Pancreas (tissue), 10 donors: ENCODE measurements at places on chromosomes 5 and 9. TPM values are rescaled to one million over a fixed set of nuclear protein-coding genes. Genes with fewer than 3 reads are reported as not detected.

ARHGEF39 gene
- polyA plus RNA-seq: 2.0 TPM

GRCh38 chr9:68983522-68984424 is 30.1 kb downstream of the PRKACG start:
- no peak overlapping the region for H3K4me3 ChIP-seq
- no peak for DNase-seq
- no peaks in the 10 kb centered on the region for H3K36me3 ChIP-seq
- peaks cover 18% of the 10 kb centered on the region for H3K4me1 ChIP-seq
- H3K27me3 ChIP-seq: no peaks in the 10 kb centered on the region

PLAC8L1 gene
- 0.87 TPM for polyA plus RNA-seq

SLC25A2 gene
- not detected for polyA plus RNA-seq

DNA sequence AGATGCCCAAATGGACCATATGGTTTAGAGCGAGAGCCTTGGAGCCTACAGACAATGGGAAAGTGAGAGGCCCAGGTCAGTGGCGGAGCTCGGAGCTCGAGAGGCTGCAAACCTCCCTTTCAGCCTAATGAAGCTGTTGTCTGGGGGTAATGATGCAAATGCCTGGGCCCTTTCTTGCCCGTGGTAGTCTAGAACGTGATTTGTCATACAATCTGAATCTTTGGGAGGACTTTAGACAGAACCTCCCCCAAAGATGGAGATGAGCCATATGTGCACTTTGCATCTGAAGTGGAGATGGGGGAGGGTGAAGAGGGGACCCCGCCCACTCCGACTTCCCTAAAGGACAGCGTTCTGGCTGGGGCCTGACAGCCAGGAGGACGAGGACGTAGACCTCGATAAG is 10.3 kb upstream of the NEUROG1 start:
- no peaks in the 10 kb centered on the region for H3K36me3 ChIP-seq
- H3K27me3 ChIP-seq: no peaks in the 10 kb centered on the region
- H3K27ac ChIP-seq: no peak overlapping the region
- no peak overlapping the region for H3K4me3 ChIP-seq
- no peak for DNase-seq

GRCh38 chr5:39808656-39809055 is 383.9 kb upstream of the DAB2 start:
- no peak overlapping the region for H3K27ac ChIP-seq
- no peaks in the 10 kb centered on the region for H3K4me1 ChIP-seq
- DNase-seq: no peak
- no peaks in the 10 kb centered on the region for H3K27me3 ChIP-seq
- no peak overlapping the region for H3K4me3 ChIP-seq

GRCh38 chr5:55149308-55149795 is 10.6 kb upstream of the GPX8 start:
- no peak overlapping the region for H3K4me3 ChIP-seq
- no peak for DNase-seq
- no peaks in the 10 kb centered on the region for H3K27me3 ChIP-seq
- H3K27ac ChIP-seq: no peak overlapping the region
- H3K36me3 ChIP-seq: no peaks in the 10 kb centered on the region

DNA sequence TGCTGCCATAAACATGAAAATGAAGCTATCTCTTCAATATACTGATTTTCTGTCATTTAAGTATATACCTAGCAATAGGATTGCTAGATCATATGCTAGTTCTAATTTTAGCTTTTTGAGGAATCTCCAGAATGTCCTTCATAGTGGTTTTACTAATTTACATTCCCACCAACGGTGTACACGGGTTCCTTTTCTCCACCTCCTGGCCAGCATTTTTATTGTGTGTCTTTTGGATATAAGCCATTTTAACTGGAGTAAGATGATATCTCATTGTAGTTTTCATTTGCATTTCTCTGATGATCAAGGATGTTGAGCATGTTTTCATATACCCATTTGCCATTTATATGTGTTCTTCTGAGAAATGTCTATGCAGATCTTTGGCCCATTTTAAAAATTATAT is 446.5 kb downstream of the GABRG2 start:
- H3K36me3 ChIP-seq: no peaks in the 10 kb centered on the region
- H3K27ac ChIP-seq: no peak overlapping the region
- no peak for DNase-seq
- H3K27me3 ChIP-seq: no peaks in the 10 kb centered on the region
- H3K4me1 ChIP-seq: no peaks in the 10 kb centered on the region

SNCAIP gene
- 0.49 TPM for polyA plus RNA-seq

FOXB2 gene
- not detected for polyA plus RNA-seq

DNA sequence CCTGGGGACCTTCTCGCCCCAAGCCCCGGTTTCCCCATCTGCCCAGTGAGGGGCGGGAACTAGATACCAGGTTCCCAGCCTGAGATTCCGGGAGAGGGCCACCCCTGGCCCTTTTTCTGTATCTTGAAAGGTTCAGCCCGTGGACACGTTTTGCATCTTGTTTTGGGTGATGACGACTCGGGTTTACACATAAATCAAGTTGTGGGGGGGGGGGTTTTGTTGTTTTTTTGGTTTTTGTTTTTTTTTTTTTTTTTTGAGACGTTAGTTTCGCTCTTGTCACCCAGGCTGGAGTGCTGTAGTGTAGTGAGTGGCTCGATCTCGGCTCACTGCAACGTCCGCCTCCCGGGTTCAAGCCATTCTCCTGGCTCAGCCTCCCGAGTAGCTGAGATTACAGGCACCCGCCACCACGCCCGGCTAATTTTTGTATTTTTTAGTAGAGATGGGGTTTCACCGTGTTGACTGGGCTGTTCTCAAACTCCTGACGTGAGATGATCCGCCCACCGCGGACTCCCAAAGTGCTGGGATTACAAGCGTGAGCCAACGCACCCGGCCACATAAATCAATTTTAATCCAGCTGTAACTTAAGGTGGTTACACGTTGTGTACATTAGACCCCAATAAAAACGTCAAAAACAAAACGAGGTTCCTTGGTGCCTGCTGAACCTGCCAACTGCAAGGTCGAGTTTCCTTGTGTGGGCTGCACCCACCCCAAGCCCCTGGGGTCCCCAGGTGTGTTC is 1.1 kb upstream of the BRD3 start:
- H3K4me3 ChIP-seq: peak overlapping the region; percentile 61
- H3K27ac ChIP-seq: peak overlapping the region; percentile 94
- no peak for DNase-seq
- no peaks in the 10 kb centered on the region for H3K36me3 ChIP-seq
- no peaks in the 10 kb centered on the region for H3K27me3 ChIP-seq
- no peaks in the 10 kb centered on the region for H3K4me1 ChIP-seq

- H3K36me3 ChIP-seq: no peaks in the 10 kb centered on the region
- peak within 1 kb of the TSS; percentile 96 for H3K27ac ChIP-seq
- H3K4me1 ChIP-seq: peaks cover 12% of the 10 kb centered on the region
- H3K27me3 ChIP-seq: no peaks in the 10 kb centered on the region
- DNase-seq: peak; percentile 78
These were observed at the start of gene GPR150 for GRCh38 chr5:95620030-95620869. Gene GPR150, plus strand, starts transcription at chr5:95620087. Its CDS starts 189 bp downstream, at chr5:95620276.

MYOT gene
- 0.34 TPM for polyA plus RNA-seq

GRCh38 chr9:16484744-16485143 is 385.7 kb downstream of the BNC2 start:
- DNase-seq: no peak
- H3K4me1 ChIP-seq: no peaks in the 10 kb centered on the region
- no peaks in the 10 kb centered on the region for H3K36me3 ChIP-seq
- no peak overlapping the region for H3K4me3 ChIP-seq
- no peak overlapping the region for H3K27ac ChIP-seq

PIP5KL1 gene
- polyA plus RNA-seq: 0.80 TPM

DNA sequence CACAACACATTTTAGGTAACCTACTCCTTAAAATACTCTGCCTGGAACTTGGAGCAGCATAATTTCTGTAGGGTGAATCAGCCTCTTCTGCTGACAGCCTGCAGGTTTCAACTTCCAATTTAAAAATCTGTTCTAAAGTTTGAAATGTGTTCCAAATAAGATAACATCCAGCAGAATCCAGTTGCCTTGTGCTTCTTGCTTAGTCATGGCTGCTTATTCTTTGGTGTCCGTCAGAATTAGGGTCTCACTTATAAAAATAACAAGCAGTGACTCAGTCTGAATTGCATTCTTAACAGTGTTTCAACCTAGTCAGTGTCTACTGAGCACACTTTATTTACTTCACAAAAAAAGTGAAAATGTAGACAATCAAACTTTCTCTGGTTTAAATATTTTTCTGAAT is 3.7 kb downstream of the CDH6 start:
- no peak overlapping the region for H3K4me3 ChIP-seq
- DNase-seq: no peak
- peaks cover 10% of the 10 kb centered on the region for H3K4me1 ChIP-seq
- no peaks in the 10 kb centered on the region for H3K27me3 ChIP-seq
- no peak overlapping the region for H3K27ac ChIP-seq
- H3K36me3 ChIP-seq: no peaks in the 10 kb centered on the region

AIF1L gene
- polyA plus RNA-seq: 4.0 TPM

DNA sequence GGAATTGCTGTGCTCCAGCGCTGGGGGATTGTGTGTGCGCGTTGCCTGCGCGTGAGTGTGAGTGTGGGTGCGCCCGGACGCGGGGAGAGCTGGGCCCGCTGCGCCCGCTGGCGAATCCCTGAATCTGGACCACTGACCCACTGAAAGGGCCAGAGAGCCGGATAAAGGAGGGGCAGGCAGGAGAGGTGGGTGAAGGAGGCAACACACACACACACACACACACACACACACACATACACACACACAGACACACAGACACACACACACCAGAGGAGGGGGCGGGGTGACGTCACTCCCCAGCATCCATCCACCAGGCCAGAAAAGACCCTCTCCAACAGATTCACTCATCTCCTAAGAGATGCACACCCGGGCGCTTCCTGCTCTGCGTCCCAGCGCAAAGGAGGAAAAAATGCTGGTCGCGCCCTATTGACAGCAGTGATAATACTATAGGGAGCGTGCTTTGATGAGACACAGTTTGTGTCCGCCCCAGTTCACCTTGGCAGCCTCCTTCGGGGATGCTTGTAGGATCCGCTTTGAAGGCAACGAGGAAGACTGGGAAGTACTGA is 1059.1 kb upstream of the DMAC1 start:
- no peaks in the 10 kb centered on the region for H3K4me1 ChIP-seq
- DNase-seq: no peak
- no peaks in the 10 kb centered on the region for H3K36me3 ChIP-seq
- H3K4me3 ChIP-seq: no peak overlapping the region
- H3K27me3 ChIP-seq: peaks cover 16% of the 10 kb centered on the region
- no peak overlapping the region for H3K27ac ChIP-seq

DNA sequence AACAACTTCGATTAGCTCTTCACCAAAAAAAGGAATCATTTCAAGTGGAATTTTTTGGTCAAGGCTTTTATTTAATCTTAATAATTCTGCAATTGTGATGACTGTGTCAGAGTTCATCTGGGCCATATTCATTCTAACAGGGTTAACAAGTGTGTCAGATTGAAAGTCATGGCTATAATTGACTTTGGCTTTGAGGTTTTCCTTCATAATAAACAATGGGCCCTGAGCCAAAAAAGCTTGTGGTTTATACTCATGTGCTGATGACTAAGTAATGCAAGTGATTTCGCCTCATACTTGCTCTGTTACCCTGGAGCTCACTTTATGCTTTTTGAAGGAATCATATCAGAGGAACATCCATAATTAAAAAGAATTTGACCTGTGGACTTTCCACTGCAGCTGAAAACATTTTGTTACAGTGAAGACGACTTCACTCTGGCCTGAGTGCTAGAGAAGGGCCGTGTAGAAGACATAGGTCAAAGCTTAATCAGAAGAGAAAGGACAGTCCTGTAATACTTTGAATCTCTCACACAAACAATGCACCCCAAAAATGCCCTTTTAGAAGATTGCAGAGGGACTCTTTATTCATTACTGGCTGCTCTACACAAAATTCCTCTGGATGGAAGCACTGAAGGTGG is 101.7 kb downstream of the GDNF start:
- no peak for DNase-seq
- no peaks in the 10 kb centered on the region for H3K36me3 ChIP-seq
- H3K27ac ChIP-seq: no peak overlapping the region
- no peaks in the 10 kb centered on the region for H3K27me3 ChIP-seq
- no peaks in the 10 kb centered on the region for H3K4me1 ChIP-seq

- H3K4me3 ChIP-seq: no peak overlapping the region
- no peak for DNase-seq
- H3K27me3 ChIP-seq: no peaks in the 10 kb centered on the region
- H3K36me3 ChIP-seq: no peaks in the 10 kb centered on the region
These were observed 10.5 kb downstream of the DOCK2 start for GRCh38 chr5:169647566-169647965.

DNA sequence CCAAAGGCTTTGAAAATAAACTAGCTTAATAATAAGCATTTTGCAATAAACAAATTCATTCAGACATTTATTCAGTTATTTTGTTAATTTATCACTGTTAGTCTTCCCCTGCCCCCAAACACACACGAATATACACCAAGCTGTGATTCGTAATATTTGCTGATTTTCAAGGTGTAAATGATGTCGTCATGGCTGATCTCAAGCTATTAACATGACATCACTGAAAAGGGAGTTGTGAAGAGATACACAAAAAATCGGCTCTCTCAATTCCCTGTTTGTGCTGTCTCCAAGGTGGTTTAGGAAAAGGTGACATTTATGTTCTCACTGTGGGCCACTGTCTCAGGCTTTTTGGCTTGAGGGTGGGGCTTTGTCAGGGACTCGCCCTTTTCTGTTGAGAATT is 413.3 kb downstream of the CDH9 start:
- no peak overlapping the region for H3K4me3 ChIP-seq
- DNase-seq: no peak
- no peaks in the 10 kb centered on the region for H3K27me3 ChIP-seq
- no peaks in the 10 kb centered on the region for H3K36me3 ChIP-seq

- no peaks in the 10 kb centered on the region for H3K36me3 ChIP-seq
- no peak overlapping the region for H3K27ac ChIP-seq
- H3K4me3 ChIP-seq: no peak overlapping the region
- no peak for DNase-seq
- no peaks in the 10 kb centered on the region for H3K4me1 ChIP-seq
These were observed 507.8 kb downstream of the MAT2B start for GRCh38 chr5:164013077-164013670.

- no peak for DNase-seq
- no peak overlapping the region for H3K4me3 ChIP-seq
- H3K27ac ChIP-seq: no peak overlapping the region
- no peaks in the 10 kb centered on the region for H3K36me3 ChIP-seq
- no peaks in the 10 kb centered on the region for H3K4me1 ChIP-seq
These were observed 12.6 kb downstream of the JAK2 start for GRCh38 chr9:4997631-4998030.

GRCh38 chr5:141514330-141515133 is 25.7 kb downstream of the PCDHGC5 start:
- no peaks in the 10 kb centered on the region for H3K36me3 ChIP-seq
- H3K4me1 ChIP-seq: peaks cover 3% of the 10 kb centered on the region
- DNase-seq: no peak
- no peaks in the 10 kb centered on the region for H3K27me3 ChIP-seq
- H3K4me3 ChIP-seq: no peak overlapping the region
